NCI-H748 treated with DMSO at 0.1 percent for 48 hours (cell line): ENCODE measurements at places on chromosomes 11 and 22.

DNA sequence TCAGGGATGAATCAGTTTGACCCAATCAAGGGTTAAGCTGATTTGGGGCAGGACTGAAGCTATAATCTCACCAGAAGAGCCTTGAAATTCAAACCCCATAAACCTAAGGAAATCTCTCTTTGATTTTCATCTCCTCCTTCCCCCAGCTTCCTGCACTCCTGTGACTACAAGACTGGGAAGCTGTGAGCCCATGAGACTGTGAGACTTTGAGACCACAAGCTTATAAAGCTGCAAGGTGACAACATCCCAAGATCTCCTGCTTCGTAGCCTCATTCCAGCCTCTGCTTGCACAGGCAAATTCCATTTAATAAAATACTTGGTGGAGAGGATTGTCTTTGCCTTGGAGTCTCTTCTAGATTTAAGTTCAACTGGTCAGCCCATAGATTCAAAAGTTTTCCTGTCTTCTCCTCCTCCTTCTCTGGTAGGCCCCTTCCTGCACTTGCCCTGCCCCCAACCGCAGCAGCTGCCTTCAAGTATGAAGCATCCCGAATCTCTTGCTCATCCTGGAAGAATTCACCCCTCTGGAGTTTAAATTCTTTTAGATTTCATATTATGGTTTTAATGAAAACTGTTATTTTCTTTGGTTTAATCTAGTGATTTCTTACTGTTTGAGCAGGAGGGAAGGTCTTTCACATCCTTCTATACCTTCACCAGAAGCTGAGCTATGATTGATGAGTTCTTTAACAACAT is 42.1 kb downstream of the PAMR1 start:
- no peak for DNase-seq

DNA sequence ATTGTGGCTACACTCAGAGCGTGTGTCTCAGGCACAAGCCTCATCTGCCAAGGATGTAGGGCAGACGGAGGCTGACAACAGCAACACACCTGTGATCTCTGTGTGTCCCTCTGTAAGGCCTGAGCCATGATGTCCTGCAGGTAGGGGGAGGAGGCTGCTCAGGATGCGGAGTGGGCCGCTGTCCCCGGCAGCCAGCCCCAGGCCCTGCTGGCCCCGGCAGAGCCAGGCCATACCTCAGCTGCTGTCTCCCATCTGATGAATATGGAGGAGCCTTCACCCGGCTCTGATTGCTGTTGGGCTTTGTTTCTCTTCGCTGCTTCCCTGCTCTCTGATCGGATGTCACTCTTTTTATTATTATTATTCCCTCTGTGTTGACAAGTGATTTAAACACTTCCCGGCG is 83.6 kb upstream of the NCAM1 start:
- peak; percentile 37 for DNase-seq

GRCh38 chr11:47587039-47587716 is 700 bp downstream of the FAM180B start:
- no peak for DNase-seq

GRCh38 chr11:65744026-65744698 is 23.6 kb upstream of the RNASEH2C start:
- peak; percentile 18 for DNase-seq

GRCh38 chr22:29385748-29386147 is 2.6 kb downstream of the AP1B1 start:
- no peak for DNase-seq

- no peak for DNase-seq
Measured at GRCh38 chr11:134764367-134764766, 352.3 kb upstream of the B3GAT1 start.

- no peak for DNase-seq
Measured at GRCh38 chr11:86301742-86302091, 323 bp upstream of the HIKESHI start.
